Esophagus squamous epithelium (tissue), 5 donors: ENCODE measurements at places on chromosomes 7 and 10.

GRCh38 chr7:129804890-129805719, 147.7 kb downstream of the UBE2H start:
- no peak for DNase-seq

DNA sequence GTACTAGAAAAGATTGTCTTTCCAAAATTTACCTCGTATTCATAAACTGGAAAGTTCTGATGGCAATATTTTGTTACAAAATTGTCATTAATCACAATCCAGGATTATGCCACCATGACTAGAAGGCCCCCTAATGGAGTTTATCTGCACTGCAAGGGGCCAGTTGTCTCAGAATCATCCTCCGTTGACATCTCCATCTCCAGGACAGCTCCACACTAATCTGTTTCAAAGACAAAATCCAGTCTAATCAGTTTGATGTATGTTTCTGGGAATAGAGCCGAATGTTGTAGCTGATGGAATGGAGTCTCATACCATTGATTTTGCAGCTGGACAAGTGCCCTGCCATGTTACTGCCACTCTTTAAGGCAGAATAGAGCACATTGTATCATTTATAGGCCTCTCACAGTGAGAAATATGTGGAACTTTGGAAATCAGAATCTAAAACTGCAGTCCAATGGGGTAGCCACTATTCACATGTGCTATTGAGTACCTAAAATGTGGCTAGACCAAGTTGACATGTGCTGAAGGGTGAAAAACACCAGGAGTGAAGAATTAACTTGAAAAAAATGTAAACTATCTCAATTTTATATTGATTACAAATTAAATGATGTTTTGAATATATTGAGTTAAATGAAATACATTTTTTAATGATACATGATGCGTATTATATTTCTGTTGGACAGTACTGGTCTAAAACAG, 38.3 kb upstream of the TOMM7 start:
- DNase-seq: no peak

- DNase-seq: no peak
These were observed 54.3 kb downstream of the MAP3K8 start for GRCh38 chr10:30488316-30488715.

- DNase-seq: no peak
These were observed 1217.1 kb upstream of the CELF2 start for GRCh38 chr10:9800571-9800970.

GRCh38 chr10:88478256-88478655, 104.9 kb downstream of the RNLS start:
- no peak for DNase-seq

DNA sequence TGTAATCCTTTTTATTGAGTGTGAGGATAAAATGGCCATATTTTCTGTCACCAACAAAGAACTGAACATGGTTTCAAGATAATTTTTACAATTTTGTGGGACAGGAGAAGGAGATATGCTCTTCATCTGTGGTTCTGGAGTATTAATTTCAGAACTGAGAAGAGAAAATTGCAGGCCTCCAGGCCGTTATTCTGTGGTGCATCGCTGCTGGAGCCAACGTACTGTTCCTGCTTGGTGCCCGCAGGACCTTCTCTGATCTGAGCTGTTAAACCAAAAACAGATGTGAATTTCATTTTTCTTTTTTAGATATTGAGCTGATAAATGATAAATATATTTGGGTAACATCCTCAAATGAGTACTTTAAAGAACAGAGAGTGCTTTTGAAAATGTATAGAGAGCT, 63.9 kb downstream of the IKZF1 start:
- no peak for DNase-seq

- no peak for DNase-seq
These were observed 29.9 kb upstream of the ZMIZ1 start for GRCh38 chr10:79038841-79039201.

DNA sequence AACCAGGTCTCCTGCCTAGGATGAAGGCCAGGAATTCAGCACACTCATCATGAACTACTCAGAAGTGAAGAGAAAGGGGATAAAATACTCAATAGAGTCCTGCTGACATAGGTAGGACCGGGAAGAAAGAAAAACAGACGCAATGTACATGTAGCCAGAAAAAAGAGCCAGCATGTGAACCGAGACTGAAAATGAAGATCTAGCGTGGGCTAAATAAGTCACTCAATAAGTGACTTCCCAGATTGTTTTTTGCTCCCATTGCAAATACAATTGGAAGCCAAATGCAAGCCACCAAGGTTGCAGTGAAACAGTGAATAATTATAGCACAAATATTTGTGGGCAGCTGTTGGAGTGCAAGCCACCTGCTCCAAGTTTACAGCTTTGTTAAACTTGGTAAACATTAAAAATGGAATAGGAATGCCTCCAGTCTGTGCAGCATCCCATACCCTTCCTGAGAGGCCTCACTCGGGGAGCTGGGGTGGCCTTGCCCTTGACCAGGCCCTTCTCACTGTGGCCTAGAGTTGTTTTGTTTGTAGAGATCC, 34.7 kb upstream of the HPS1 start:
- no peak for DNase-seq

DNA sequence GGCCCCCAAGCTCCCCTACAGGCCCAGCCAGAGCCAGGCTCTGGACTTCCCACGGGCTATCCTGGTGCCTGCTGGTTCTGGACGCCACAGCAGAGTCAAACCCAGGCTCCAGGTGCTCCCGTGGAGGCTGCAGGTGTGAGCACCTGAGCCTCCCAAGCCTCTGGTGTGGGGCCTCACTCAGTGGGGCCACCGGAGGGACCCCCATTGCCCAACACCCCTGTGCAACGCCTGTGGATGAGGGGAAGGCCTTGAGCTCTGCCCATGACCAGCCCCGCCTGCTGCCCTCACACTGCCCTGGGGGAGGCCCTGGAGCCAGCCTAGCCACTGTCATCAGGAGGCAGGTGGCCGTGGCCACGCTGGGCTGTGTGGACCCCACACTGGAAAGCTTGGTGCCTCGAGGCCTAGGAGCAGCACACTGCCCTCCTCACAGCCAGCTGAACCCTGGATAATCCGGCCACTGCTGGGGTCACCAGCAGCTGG, 229.3 kb downstream of the MAD1L1 start:
- DNase-seq: no peak

GRCh38 chr10:96370584-96371157, 11.9 kb upstream of the OPALIN start:
- no peak for DNase-seq

GRCh38 chr7:66452165-66452564, 176.5 kb upstream of the KCTD7 start:
- no peak for DNase-seq

GRCh38 chr10:129967579-129968019, 3.5 kb upstream of the EBF3 start:
- DNase-seq: no peak

DNA sequence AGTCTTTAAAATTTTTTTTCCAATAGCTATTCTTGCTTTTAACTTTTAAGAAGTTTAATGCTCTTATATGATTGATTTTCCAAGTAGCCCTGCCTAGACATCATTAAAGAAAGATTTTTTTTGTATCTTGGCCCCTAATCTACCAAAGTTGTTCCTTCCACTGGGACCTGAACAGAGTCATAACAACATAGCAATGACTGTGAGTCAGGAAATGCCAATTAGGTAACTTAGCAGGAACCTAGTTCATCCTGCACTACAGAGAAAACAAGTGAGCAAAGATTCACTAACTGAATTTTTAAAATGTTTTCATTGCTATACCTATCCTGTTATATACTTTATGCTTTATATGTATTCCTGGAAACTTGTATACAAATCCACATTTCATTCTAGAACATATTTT, 284.7 kb downstream of the BICC1 start:
- no peak for DNase-seq

DNA sequence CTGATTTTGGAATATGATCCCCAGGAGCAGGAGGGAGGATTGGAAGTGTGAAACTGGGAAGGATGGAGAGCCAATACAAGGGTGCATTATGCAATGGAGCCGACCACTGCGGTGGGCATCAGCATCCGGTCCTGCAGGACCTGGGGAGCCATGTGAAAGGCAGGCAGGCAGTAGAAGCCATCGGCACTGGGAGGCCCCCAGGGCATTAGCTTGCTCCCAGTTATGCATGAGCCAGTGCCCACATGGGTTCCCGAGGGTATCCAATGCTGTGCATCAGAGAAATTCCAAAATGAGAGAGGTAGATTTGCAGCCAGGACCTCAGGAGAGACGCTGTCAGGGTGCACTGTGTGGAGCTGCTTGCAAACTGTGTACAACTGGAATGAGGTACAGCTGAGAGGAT, 8.7 kb upstream of the KCP start:
- no peak for DNase-seq

DNA sequence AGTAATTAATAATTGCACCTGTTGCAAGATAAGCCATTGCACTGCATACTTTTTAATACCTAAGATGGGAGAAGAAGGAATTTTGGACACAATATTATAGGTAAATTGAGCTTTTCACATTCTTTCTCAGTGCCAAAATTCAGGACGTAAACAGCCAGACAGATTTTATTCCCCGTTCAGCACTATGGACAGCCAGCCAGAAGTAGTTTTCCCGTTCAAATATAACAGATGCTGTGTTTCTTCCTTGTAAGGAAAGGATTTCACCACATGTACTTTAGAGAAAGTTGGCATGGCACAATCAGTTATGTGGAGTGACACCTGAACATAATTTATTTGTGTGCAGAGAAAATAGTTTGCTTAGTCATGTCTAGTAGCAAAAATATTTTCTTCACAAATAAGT, 34.8 kb downstream of the SEMA3E start:
- DNase-seq: no peak

GRCh38 chr10:75425291-75426079, 5.9 kb upstream of the LRMDA start:
- no peak for DNase-seq

DNA sequence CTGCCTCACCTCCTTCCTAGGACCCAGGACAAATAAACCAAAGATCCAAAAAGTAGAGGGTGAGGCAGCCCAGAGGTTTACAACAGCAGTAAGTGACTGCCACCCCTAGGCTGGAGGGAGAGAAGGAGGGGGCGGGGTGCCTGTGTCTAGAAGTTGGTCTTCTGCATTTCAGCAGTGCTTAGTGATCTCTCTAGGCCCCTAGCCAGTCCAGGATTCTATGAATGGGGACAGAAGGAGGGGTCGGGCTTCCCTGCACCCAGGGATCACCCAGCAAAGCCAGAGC, 62.8 kb upstream of the KDM7A start:
- no peak for DNase-seq

GRCh38 chr10:88833723-88834122, 17.9 kb downstream of the ANKRD22 start:
- DNase-seq: no peak

DNA sequence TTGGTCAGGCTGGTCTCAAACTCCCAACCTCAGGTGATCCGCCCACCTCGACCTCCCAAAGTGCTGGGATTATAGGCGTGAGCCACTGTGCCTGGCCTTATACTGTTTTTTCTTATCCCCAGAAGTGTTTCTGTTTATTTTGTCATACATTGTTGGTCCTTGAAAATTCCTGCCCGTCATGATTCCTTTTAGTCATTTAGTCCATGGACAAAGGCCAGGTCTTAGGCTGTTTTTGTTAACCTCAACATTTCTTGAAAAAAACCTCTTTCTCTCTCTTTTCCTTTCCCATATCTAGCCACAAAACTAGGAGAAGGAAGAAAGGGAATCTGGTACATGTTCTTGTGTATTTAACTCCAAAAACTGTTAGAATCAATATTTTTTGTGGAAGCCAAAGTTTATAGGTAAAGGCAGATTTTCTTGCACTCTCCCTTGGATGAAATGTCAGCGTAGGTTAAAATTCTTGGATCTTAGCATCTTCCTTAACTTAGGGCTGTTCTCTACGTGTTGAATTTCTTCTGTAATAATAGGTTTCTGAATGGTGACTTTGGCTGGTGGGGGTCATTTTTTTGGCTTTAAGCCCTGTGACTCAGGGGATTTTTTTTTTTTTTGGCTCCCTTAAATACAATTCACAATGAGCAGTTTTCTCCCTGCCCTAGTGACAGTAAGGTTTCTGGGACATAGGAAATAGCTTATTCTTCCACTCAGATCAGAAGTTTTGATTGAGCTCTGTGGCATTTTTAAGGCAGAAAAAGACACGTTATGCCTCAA, 500.8 kb downstream of the AUTS2 start:
- no peak for DNase-seq

DNA sequence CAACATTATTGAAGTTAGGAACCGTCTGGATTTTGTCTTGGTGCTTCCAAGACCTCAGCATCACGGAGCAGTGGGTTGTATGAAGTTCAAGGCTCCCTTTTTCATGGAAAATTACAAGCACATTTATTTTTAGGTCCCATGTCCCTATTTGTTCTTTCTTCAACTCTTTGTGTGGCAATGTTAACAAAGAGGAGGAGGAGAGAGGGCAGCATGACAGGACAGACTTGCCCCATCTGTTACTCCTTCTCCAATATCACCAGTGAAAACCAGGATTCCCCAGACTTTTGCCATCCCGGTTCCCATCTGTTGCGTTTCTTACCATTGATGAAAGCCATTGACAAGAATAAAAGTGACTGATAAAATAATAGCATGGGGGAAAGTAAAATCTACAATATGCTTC, 28.6 kb downstream of the EEPD1 start:
- no peak for DNase-seq

- DNase-seq: no peak
These were observed 39.9 kb upstream of the RABGEF1 start for GRCh38 chr7:66700633-66701131.

- DNase-seq: no peak
These were observed 3.9 kb upstream of the CDK6 start for GRCh38 chr7:92840316-92840715.

DNA sequence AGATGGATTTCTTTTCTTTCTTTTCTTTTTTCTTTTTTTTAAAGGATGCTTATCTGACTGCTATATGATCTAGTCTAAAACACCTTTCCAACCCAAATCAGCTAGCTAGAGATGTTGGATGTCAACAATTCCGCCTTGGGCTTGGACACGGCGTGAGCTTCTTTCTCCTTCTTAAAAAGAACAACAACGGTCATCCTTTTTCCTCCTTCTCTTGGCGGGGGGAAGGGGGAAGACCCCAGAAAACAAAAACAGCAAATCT, 1.0 kb downstream of the BEND7 start:
- no peak for DNase-seq

GRCh38 chr10:42638821-42639270, 476 bp upstream of the ZNF33B start:
- DNase-seq: no peak

DNA sequence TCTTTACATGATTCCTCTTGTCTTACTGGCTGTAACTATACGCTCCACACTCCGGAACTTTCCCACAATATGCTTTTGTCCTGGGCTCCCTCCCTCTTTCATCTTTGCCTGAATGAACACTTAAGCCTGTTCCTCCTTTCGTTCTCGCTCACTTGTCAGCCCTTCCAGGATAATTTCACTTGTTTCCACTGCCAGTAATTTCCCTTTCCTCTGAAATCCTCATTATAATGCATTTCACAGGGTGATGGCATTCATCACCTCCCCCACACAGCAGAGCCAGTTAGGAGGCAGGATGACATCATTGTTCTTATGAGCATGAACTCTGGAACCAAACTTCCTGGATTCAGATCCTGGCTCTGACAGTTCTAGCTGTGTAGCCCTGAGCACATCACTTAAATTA, 372.6 kb downstream of the GPR158 start:
- DNase-seq: no peak

DNA sequence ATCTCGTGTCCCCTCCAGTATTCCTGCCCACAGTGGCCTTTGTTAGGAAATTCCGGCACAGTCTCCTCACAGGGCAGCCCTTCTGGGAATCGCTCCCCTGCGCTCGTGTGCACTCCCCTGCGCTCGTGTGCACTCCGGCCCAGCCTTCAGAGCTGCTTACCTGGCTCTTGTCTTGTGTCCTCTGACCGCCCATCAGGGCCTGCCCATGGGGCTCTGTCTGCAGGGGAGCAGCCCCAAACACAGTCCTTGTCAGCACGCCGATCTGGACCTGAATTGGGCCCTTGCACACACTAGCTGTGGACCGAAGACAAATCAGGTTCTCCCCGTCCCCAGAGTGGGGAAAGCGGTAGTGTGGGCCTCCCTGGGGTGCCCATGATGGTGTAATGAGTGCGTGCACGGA, 179.4 kb downstream of the CUX1 start:
- no peak for DNase-seq
